ENCODE measurements at places on chromosomes 5 and 9.
A peak's percentile ranks its signal among the peaks of the same experiment; 100 is the strongest.

DNA sequence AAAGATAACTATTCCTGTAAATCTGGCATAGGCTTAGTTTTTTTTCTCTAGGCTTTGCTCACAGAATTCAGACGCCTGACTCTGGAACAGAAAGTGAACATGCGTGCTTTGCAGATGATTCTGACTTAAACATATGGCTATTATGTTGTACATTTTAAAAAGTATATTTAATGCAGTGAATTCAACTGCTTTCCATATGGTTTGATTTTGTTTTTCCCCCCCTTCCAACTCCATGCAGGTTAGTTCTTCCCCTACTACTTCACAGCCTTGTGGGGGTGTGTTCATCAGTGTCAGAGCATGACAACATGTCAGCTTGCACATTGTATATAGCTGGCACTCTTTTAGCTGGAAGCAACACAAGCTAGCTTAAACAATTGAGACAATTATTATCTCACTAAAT, 226.8 kb downstream of the TMEM167A start:
- ATAC-seq: no peak

DNA sequence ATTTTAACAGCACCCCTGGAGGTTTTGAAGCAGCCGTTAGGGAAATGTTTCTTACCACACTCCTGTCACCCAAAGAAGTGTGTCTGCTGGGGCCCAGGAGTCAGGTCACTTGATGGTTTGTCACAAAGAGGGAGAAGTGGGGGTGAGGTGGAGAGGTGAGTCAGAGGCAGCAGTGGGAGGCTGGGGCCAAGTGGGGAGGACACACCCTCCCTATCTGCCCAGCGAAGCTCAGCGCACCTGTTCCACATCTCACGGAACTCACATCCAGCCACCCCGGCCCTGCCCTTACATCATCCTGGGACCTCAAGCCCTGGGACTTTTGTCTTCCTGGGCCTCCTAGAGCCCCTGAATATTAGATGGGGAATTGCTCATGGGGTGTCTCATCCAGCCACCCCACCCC, 171.1 kb upstream of the SMIM23 start:
- ATAC-seq: no peak

DNA sequence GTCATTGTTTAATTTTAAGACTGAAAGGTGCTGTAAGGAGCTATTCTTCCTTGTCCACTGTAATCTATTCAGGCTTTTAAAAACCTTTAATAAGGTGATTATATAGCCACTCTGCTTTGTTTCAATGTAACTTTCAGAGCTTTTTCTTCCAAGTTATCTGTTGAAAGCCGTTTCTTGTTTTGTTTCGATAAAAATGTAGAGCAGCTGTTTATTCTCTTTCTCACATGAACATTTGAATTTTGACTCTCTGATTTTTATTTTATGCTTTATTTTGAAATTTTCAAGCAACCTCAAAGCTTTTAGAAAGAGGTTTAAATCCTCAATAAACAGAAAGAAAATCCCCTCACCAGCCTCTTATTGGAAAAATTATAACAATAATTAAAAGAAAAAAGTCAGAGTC, 47.2 kb downstream of the CPEB4 start:
- no peak for ATAC-seq

- no peak for ATAC-seq
Observed at GRCh38 chr9:27537027-27537435, 7.4 kb upstream of the MOB3B start.

DNA sequence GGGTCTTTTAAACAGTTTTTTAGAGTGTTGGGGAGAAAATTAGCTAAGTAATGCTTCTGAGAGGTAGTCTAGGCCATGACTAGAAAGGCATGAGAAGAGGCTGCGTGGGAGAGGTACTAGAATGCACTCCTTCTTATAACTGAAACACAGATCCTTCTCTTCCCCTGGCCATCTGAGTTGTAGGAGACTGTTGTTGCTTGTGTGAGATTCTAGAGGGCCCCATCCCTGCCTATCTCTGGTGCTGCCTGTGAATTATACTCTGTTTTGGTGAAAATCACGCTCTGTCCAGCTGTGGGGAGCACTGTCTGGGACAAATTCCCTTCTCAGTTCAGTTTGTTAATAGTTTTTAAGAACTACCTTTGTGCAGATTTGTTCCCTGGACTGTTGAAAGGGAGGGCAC, 37.5 kb downstream of the MAP1B start:
- no peak for ATAC-seq

- ATAC-seq: no peak
Observed at GRCh38 chr5:147216552-147217154, 18.2 kb upstream of the STK32A start.

- no peak for ATAC-seq
Observed at GRCh38 chr5:141121563-141121962, at the start of gene PCDHB4. Gene PCDHB4, plus strand, starts transcription at chr5:141121818. Its CDS starts 181 bp downstream, at chr5:141121999.

- no peak for ATAC-seq
Observed at GRCh38 chr5:10625700-10626472, 62.0 kb downstream of the ANKRD33B start.

GRCh38 chr9:38371495-38371894, 21.0 kb upstream of the ALDH1B1 start:
- ATAC-seq: peak; percentile 38

DNA sequence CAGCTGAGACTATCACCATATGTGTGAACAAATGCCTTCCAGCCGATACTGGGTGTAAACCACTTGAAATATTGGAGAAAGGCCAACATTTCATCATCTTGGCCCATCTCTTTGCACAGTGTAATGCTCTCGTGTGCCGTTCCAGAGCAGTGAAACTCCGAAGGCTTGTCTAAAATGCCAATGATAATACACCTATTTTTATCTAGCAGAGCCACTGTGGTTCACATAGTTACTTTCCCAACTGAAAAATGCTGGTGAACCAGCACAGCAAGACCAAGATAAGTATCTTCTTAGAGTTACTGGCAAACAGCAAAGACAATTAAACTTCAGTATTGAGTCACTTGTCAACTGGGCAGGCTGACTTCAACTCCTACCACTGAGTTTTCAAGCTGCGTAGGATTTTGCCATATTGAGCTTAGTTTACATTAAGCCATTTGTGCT, 379.9 kb upstream of the ACTBL2 start:
- no peak for ATAC-seq

DNA sequence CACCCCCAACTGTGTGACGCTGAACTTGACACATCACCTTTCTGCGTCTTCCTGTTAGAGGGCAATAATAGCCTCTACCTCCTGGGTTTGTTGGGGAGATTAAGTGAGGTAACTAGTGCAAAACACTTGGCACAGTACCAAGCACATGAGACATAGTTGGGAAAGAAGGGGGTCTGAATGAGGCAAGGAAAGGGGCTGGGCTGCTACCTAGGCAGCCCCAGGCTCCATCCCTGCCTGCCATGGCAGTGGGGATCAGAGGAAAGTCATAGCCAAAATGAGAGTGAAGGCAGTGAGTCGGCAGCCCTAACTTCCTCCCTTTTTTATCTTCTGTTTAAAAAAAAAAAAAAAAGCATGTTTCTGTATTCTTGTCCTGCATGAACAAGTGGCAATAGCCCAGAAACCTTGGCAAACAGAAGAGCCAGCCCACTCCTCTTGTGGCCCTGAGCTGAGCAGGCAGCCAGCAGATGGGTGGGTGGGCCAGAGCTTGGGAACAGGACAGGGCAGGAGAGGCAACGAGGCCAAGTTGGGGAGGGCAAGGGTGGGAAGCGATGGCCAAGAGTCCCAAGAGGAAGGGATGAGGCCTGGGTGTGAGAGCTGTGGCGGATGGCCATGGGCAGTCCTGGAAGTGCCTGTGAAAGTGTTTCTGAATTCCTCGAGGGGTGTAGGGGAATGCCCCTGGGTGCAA, 11.4 kb downstream of the CAMK2A start:
- no peak for ATAC-seq

DNA sequence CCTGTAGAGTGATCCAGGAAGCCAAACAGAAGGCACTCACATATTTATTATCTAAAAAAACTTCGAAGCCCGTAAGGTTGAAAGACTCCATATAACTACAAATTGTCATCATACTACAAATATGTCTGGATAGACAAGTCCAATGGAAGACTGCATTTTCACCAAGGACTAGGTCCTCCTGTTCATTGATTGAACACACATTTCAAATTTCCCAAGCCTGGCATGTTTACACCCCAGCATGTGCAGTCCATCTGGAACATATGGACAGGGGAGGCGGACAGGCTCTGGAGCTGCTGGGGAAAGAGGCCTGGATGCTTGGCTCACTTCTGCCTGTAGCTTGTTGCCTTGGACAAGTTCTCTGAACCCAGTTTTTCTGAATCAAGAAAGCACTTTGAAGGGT, 378.7 kb downstream of the ENC1 start:
- ATAC-seq: no peak

DNA sequence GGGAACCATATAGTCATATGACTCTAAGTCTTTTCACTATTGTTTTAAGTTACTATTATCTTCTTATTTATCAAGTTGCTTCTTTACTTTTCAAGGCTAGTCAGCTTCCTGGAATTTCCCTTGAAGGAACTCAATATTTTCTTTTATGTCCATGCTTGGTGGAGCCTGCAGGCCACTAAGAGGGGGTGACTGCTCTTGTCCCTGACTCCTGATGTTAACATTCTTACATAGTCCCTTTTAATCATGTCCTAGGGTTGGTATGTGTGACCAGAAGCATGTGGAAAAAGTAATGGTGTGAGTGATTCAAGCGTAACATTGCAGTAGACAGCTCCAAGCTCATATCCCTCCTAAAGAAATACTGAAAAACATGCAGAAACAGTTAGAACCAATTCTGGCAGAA, 1536.2 kb upstream of the CDH9 start:
- ATAC-seq: no peak

GRCh38 chr5:128036950-128037349, 46.6 kb upstream of the SLC12A2 start:
- ATAC-seq: no peak

GRCh38 chr9:16387382-16387781, 483.1 kb downstream of the BNC2 start:
- no peak for ATAC-seq

GRCh38 chr9:106451223-106451622, 411.7 kb upstream of the ZNF462 start:
- ATAC-seq: no peak
